ENCODE measurements at places on chromosomes 3 and 15. TPM values are rescaled to one million over a fixed set of nuclear protein-coding genes. Genes with fewer than 3 reads are reported as not detected.

Gene PYGO1
- 2.9 TPM for total RNA-seq

Gene GPR62
- total RNA-seq: not detected

Gene ANKRD63
- not detected for total RNA-seq

Gene HCN4
- 0.03 TPM for total RNA-seq

Gene GHRL
- total RNA-seq: not detected

GRCh38 chr3:4906107-4906621 is 73.1 kb upstream of the BHLHE40 start:
- no peak for DNase-seq

DNA sequence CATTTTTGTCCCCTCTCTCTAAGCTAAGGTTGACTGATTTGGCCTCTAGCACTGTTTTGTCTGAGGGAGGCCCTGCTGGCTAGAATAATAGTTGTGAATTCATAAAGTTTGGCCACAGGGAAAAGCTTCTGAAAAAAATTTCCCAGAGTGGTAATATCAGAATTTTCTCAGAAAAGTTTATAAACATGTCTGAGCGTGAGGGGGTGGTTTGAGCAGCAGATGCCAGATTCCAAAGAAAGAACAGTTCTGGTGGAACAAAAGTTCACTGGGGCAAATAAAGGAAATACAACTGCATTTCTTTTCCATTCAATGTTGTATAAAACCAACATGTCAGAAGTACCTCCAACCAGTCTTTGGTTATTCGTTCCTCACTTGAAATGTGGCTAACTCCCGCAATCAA is 61.2 kb downstream of the CLDN1 start:
- DNase-seq: no peak

DNA sequence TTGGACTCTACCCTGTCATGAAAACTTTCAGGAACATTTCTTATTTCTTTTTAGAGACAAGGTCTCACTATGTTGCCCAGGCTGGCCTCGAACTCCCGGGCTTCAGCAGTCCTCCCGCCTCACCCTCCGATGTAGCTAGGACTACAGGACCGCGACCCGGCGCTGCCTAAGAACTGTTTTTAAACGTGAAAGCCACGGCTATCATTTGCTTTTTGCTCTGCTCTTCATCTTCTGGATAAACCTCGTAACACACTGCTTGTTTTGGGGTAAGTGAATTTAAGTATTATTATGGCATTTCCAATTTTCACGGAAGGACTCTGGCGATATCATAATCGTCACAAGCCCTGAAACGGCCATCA is 14.3 kb upstream of the CCNL1 start:
- no peak for DNase-seq

DNA sequence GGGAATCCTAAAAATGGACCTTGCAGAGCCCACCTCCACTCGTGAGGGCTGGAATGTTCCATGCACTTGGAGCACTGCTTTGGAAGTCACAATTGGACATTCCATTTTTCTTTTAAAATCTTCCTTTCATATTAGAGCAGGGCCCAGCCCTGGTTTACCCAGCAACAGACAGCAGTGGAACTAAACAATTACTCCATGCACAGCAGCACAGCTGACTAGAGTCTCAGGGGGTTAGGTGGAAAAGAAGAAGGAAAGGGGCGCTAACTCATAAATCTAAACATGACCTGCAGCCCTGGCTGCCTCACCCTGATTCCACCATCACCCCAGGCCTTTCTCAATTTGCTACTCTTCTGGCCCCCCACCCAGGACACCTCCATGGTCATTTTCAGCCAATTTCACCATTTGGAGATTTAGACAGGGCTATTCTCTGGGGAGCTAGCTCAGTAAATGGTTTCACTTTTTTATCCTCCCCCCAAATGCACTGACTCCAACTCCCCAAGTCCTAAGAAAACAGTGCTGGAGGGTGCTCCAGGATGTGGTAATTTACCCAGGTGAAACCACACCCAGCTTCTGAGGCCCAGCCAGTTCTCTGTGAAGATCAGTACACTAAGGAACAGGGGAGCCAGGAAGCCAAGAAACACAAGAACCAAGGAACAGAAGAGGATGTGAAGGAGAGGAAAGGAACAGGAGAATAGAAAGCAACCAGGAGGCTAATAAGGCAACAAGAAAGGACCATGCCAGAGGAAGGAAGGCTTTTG is 1.6 kb upstream of the LRRC31 start:
- DNase-seq: no peak

GRCh38 chr3:99846477-99847160 is 29.0 kb downstream of the CMSS1 start:
- no peak for DNase-seq

DNA sequence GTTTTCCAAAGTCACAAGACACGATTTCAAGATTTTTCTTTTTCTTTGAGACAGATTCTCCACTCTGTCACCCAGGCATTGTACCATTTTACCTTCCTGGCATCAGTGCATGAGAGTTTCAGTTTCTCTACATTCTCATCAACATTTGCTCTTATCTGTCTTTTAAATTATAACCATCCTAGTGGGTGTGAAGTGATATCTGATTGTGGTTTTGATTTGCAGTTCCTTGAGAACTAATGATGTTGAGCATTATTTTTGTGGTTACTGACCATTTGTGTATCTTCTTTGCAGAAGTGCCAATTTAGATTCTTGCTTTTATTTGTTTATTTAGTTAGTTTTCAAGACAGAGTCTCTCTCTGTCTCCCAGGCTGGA is 41.2 kb downstream of the ADIPOQ start:
- no peak for DNase-seq

GRCh38 chr15:55106155-55106554 is 90.6 kb downstream of the RSL24D1 start:
- DNase-seq: no peak

- no peak for DNase-seq
These were observed 167.1 kb upstream of the NECTIN3 start for GRCh38 chr3:110904520-110904890.

DNA sequence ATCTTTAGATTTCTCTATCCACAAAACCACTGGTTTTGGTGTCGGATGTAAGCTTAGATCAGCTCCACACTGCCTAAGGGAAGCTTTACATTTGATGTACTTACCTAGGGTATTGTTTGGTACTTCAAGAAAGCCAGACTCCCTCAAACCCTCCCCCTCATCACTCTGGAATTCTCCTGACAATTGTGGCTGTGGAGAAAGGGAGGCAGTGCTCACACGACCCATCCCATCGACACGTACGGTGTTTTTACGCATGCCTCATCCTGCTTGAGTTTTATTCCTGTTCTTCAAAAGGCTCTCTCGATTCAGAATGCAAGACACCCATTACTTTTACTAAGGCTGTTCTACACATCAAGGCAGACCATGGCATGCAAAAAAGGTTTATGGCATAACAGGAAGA is 67.3 kb upstream of the ONECUT1 start:
- DNase-seq: no peak

GRCh38 chr15:100714749-100715342 is 112.5 kb downstream of the ASB7 start:
- DNase-seq: peak; percentile 80

DNA sequence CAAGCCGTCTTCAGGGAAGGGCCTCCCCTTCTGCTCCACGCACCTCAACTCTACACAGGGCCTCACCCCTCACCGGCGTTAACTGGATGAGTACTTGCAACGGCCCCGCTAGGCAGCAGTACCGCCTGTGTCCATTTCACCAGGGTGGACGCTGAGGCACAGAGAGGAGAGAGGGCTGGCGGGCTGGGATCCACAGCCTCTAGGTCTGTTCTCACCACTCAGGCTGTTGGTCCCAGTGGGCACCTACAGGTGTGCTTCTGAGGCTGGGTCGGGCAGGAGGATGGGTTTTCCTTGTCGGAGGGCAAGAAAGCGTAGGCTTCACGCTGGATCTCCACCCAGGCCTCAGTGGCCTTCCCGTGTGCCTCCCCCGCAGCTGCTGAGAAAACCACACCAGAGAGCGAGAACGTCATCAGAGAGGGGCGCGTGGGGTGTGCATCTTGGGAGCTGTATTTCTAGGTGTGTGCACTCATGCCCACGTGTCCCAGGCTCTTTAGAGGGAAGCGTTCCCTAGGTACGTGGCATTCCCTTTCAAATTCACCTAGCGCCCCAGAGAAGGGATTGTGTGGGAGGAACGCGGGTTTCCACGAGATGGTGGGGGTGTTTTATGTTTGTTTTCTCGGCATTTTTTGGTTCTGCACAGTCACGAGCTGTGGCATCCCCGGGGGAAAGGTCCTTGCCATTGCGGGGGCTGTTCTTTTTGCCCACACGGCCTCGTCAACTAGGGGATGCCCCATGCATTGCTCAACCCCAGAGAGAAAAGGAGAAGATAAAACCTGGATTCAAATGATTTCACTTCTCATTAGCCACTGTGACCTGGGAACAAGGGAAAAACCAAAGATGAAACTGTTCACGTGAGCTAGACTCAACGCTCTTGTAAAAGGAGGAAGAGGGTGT is 67.7 kb downstream of the MGLL start:
- DNase-seq: no peak

DNA sequence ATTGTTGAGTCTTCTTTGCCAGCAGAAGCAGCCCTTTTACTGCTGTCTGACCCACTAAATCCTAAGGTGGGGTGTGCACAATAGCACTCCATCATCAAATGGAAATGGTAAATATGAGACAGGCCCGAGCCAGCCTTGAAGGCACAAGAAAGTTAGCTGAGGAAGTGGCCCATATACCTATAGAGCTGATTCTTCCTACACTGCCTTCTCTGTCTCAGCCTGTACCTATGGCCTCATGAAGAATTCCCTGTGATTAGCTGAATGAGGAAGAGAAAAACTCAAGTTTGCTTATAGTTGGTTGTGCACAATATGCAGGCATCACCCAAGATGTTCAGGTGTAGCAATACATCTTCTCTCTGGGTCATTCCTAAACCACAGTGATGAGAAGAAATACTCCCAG is 31.7 kb upstream of the XCR1 start:
- DNase-seq: no peak

DNA sequence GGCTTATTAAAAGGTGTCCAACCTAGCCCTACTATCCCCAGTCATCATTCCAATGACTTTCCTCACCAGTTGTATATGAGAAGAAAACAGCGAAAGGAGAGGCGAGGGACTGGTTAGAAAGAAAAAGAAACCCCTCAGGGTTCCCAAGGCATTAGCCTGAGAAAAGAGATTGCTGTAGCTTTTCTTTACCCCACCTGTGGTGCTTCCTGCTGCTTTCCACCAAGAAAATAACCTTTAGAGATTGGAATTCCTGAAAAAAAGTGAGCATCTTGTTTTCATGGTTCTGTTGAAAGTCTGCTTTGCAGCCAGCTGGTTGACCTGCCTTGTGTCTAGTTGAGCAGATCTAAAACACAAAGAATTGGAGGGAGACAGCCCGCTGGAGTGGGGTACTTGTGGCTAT is 196.4 kb downstream of the CADPS start:
- no peak for DNase-seq
